ENCODE measurements at places on chromosomes 5 and 9. TPM values are rescaled to one million over a fixed set of nuclear protein-coding genes. Genes with fewer than 3 reads are reported as not detected.

GRCh38 chr9:97954550-97954989, 16.6 kb upstream of the HEMGN start:
- DNase-seq, result no peak

The PARP8 gene
- 137 TPM for total RNA-seq

DNA sequence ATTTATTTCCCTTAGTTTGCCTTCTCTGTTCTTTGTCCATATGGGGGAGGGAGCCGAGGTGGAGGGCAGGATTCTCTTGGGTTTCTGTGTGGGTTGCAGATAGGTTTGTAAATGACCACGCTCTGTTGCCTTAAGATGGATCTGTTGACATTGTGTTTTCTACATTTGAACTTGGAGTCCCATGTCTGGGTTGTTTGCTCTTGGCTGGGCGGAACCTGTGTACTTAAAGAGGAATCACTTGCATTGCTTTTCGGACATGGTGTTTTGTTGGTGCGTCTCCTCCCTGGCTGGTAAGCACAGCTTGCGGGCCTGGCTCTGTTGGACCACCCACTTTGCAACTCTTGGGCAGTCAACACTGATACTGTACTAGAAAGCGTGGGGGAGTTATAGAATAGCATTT, 45.9 kb downstream of the EHMT1 start:
- DNase-seq, result no peak

- no peak for DNase-seq
These were observed 6.3 kb downstream of the IFNA21 start for GRCh38 chr9:21160178-21160577.

GRCh38 chr5:81972492-81972783, 615 bp downstream of the ATG10 start:
- no peak for DNase-seq

GRCh38 chr5:163362840-163363371, 74.5 kb upstream of the CCNG1 start:
- no peak for DNase-seq

The MSX2 gene
- 3.2 TPM for total RNA-seq

DNA sequence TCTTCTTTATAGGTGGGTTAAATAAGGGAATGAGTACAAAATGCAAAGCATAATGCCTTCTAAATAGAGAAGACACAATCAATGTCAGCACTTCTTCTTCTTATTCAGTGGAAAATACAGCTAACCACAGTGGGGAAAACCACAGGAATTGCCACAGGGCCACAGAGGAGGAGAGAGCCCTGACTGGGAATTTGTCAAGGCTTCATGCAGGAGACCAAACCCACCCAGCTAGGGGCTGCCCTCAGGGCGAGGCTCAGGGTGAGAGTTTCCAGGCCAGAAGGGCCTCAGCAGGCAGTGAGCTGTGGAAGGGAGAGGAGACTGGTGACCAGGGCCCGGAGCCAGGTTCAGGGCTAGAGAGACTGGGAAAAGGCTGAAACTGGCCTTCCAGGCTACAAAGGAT, 279.1 kb downstream of the MSX2 start:
- DNase-seq, result no peak

DNA sequence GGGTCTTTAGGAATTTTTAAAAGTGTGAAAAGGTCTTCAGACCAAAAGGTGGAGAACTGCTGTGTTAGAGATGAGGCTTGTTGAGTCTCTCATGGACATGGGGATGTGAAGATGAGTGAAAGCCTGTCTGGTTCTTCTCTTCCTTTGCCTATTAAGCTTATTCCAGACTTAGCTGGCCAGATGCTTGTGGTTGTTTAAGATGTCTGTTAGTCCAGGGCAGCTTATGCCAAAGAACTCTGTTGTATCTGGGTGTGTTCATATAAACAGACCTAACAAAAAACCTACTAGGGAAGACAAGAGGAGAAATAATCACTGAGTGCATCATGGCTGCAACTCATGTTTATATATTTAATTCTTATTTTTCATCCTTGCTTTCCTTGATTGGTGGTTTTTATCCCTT, 57.5 kb upstream of the NCS1 start:
- no peak for DNase-seq

- no peak for DNase-seq
These were observed 61.8 kb downstream of the KDM4C start for GRCh38 chr9:6819529-6819928.

- no peak for DNase-seq
These were observed 299.3 kb downstream of the RASEF start for GRCh38 chr9:82763656-82764055.

The MPDZ gene
- 24.1 TPM for total RNA-seq

The LCP2 gene
- 186 TPM for total RNA-seq

The DRD1 gene
- total RNA-seq, result 0.83 TPM

- no peak for DNase-seq
These were observed 39.6 kb upstream of the FGF1 start for GRCh38 chr5:142725231-142726187.

DNA sequence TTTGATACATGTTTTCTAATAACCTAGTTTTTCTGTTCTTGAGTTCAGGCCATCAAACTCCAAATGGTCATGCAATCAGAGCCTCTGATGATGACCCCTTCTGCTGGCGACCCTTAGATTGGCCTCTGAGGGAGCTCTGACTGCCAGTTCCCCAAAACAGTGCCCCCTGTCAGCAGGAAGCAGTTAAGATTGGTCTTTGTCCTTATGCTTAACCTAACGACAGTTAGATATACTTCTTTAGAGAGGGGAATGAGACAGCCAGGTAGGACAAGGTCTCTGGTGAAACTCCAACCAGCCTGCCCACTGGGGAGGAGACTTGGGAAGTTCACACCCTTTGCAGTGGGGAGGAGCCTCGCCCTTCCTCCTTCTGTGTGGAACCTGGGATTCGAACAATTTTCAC, 390.4 kb upstream of the KIF2A start:
- no peak for DNase-seq

DNA sequence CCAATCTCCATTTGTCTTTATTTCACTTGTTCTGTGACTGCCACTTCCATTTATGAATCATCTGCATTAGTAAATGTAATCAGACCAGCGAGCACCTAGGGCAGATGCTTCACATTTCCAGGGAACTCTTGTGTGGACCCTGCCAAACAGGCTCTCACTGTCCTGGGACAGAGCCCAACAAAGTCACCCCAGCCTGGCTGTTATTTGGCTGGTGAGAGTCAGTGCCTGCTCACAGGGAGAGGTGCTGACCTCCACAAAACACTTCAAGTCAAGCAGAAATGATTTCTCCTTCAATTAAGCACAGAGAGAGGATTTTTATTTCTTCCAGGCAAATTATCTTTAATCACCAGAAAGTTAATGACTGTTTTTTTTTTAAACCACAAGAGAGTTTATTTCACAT, 568.0 kb downstream of the MTRR start:
- DNase-seq, result no peak

DNA sequence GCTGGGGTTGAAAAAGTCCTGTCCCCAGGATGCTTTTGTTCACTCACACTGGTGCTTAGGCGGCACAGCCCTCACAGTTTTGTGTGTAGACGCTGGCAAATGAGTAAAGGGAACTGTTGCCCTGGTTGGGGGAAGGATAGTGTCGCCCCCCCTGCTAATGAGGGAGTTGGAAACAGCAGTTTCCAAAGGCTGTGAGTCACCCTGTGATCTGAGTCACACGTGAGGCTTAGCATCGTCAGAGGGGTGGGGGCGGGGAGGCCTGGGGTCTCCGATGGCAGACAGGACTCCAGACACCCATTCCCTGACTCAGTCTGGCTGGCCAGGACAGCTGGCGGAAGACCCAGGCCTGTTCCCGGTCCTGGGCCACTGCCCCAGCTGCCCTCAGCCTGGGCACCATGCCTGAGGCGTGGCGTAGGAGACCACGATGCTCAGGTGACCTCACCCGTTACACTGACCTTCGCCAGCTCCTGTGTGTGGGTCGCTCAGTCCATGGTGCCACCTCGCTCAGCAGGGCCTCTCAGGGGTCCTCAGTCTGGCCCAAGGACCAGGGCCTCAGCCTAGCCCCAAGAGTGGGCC, 2.9 kb downstream of the DNAJB5 start:
- DNase-seq, result peak; percentile 71

The PAX5 gene
- 48.9 TPM for total RNA-seq

The SELENOP gene
- 1,915 TPM for total RNA-seq

GRCh38 chr5:10594591-10595210, 30.8 kb downstream of the ANKRD33B start:
- peak; percentile 52 for DNase-seq

The TMEM174 gene
- not detected for total RNA-seq

- DNase-seq, result no peak
These were observed 112.3 kb downstream of the FAM170A start for GRCh38 chr5:119741691-119742090.

DNA sequence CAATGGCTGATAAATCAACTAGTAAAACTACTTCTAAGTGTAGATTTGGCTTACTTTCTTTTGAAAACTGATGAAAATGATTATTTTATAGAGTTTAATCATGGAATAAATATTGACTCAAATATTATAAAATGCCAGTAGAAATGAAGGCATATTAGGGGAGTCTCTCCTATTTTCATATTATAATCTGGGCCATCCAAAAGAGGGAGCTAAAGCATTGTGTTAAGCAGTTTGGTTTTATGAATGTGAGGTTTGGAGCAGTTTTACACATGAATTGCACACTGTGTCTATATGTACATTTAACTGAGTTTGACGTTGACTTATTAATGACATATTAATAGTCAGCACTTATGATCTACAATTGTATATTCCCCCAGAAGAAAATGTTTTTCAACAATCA, 17.4 kb downstream of the CDH9 start:
- DNase-seq, result no peak

All from spleen (tissue), 13 donors.